ENCODE measurements at places on chromosomes 7 and 10.
A peak's percentile ranks its signal among the peaks of the same experiment; 100 is the strongest.

GRCh38 chr7:16914771-16915170, 33.0 kb upstream of the AGR3 start:
- no peak for DNase-seq

DNA sequence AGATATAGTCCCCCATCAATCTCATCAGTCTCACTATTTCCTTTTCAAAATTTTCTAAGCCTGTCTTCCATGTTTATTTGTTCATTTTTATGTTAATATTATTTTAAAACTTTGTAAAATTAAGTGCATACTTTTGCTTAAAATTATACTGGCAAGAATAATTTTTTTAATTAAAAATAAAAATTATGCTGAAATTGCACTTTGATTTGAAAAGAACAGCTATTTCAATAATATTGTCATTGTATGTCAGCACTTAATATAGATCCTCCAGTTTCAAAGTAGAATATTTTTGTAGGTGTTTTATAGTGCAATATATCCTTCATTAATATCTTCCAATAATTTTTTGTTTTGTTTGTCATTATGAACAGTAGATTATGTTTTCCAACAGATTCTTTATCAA, 99.0 kb upstream of the MAGI2 start:
- DNase-seq: no peak

- no peak for DNase-seq
Observed at GRCh38 chr10:29962166-29962850, 97.1 kb downstream of the JCAD start.

- DNase-seq: no peak
Observed at GRCh38 chr10:29323367-29323766, 34.5 kb downstream of the LYZL1 start.

- DNase-seq: peak; percentile 59
Observed at GRCh38 chr10:61992671-61993668, 91.5 kb downstream of the ARID5B start.
